Neural crest cell (in vitro differentiated cells): ENCODE measurements at places on chromosomes 2 and 18. TPM values are rescaled to one million over a fixed set of nuclear protein-coding genes. Genes with fewer than 3 reads are reported as not detected.

Gene RSAD2
- 1.0 and 1.1 TPM in 2 replicates for total RNA-seq

Gene SP140
- total RNA-seq: not detected in 2 replicates

Gene SEPTIN10
- total RNA-seq: 99.5 and 104 TPM in 2 replicates

Gene CDH20
- total RNA-seq: 0.36 and 0.63 TPM in 2 replicates

Gene NPC1
- 62.7 and 68.3 TPM in 2 replicates for total RNA-seq

Gene FSIP2
- 8.0 and 10.1 TPM in 2 replicates for total RNA-seq

Gene ZAP70
- total RNA-seq: 2.4 and 2.8 TPM in 2 replicates

Gene RPL37A
- total RNA-seq: 3,339 and 3,393 TPM in 2 replicates

Gene UGT1A8
- total RNA-seq: not detected in 2 replicates

Gene SPDYA
- 1.1 and 1.3 TPM in 2 replicates for total RNA-seq
